ENCODE measurements at places on chromosomes 2 and 18.

- DNase-seq: no peak
Observed at GRCh38 chr2:101976891-101977290, 14.9 kb upstream of the IL1R2 start.

- no peak for DNase-seq
Observed at GRCh38 chr2:161946489-161947107, 127.4 kb downstream of the DPP4 start.

DNA sequence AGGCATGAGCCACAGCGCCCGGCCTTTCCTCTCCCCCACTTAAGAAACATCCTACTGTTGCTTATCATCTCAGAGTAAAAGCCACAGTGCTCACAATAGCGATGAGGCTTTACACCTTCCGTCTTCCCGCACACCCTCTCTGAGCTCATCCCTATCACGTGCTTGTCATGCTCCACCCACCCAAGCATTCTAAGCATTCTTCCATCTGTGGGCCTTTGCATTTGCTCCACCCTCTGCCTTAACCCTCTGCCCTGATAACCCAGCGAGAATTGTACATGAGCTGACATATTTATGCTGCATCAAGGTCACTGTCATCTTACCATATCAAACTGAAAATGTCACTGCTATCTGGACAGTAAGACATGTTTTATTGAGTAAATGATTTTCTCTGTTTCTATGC, 22.6 kb downstream of the FOXI3 start:
- no peak for DNase-seq

DNA sequence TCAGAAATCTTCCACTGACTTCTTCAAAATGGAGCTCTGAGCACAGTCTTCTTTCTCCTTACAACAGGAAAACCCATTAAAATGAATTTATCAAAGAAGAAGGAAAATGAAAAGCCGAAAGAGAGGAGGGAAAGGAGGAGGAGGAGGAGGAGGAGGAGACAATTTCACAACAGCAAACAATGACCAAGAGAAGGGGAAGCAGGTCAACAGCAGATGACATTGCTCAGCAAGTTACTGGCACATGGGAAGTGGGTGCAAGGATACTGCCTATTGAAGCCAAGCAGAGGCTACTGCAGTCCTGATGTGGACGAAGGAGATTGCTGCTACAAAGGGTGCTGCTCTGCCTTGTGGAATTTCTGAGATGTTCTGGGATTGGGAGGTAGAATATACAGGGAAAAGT, 268.2 kb upstream of the FBXO11 start:
- DNase-seq: no peak

DNA sequence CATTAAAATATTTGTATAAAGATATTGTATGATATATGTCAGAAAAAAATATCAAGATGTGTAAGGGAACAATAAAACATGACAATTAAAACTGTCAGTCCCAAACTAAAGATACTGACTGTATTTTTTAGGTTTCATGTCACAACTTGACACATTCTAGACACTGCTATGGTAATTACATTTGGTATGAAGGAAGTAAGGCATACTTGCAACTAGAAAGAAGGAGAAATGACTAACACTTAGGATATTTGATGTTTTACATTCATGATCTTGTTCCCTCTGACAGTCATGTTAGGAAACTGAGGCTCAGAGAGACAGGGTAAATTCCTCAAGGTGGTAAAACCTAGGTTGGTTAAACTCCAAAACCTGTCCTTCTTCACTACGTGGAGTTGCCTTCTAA, 68.3 kb downstream of the TMEFF2 start:
- no peak for DNase-seq

- no peak for DNase-seq
Observed at GRCh38 chr2:223797037-223797436, 40.3 kb downstream of the AP1S3 start.

DNA sequence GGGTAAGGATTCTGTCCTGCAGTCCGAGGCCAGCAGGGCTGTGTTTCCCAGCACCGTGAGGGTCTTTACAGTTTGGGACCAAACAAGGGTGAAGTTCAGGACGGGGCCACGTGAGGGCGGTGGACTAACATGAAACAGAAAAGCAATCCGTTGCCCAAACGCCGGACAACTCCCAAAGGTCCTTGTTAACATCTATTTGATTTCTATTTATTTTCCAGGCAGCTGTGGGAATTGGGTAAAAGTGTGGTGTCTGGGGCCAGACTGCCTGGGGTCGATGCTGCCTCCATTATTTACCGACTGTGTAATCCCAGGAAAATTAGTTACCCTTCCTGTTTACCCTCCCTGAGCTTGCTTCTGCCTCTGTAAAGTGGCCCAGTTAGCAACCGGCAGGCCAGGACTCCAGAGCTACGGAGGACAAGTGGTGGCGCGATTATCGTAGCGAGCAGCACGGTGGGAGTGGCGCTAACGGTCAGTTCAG, 66.3 kb upstream of the TCF7L1 start:
- no peak for DNase-seq

DNA sequence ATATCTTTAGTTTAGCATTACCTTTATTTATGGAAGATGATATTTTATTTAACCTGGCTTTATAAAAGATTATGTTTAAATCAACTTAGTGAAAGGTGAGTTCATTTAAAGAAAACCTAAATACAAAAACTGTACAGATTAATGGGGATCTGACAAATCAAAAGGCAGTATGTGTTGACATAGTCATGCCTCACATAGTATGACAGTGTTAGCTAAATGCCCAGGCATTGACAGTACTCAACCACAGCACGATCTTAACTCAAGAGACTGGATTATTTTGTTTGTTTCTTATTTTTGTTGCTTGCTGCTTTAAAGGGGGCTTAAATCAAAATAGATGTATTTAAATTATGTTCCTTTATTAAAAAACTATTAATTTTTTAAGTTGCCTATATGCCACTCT, 7.8 kb downstream of the DOK6 start:
- DNase-seq: no peak

GRCh38 chr2:71426721-71427120, 26.6 kb upstream of the DYSF start:
- DNase-seq: no peak

- no peak for DNase-seq
Observed at GRCh38 chr2:164039270-164039669, 303.5 kb upstream of the FIGN start.

DNA sequence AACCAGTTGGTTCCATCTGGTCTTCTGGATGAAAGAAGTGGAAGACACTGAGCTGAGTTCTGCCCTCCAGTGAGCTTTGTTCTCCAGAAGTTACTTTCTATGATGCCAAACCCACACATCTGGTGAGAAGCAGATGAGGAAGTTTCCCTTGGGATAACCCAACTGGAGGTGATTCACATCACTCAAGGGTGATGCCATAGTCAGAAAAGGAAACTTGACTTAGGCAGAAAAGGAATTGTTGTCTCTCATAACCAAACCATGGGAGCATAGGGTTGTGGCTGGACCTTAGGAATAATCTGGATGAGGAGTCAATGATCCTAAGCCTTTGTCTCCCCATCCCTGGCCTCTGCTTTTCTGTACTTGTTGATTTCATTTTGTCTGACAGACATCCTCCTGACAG, 43.7 kb downstream of the CDC42EP3 start:
- no peak for DNase-seq

DNA sequence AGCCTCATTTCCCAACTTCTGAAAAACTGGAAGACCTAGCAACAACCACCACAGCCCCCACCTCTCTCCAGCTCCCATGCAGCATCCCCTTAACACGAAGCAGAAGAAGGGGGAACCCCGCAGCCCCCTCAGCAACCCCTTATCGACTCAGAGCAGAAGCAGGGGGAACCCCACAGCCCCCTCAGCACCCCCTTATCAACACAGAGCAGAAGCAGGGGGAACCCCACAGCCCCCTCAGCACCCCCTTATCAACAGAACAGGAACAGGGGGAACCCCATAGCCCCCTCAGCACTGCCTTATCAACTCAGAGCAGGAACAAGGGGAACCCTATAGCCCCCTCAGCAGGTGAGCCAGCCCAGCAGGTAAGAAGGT, 6.7 kb downstream of the SLC66A2 start:
- DNase-seq: peak; percentile 73

DNA sequence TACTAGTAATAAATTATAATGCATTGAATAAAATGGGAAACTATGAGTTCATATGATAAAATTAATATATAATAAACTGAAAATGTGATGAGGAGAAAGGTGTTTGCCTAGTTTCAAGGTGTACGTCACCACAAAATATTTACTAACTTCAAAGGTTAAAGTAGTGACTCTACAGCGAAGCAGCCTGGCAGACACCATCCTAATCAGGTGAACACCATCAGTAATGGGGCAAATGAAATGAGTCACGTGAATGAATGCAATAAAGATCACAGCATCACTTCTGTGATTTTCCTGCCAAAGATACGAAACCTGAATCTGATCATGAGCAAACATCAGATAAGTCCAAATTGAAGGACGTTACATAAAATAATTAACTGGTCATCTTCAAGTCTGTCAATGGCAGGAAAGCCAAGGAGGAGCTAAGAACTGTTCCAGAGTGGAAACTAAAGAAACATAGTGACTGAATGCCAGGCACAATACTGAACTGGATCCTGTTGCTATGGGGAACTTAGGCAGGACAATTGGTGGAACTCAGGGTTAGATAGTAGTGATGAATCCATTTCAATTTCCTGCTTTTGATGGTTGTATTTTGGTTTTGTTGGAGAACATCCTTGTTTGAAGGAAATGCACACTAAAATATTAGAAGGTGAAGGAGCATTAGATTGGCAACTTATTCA, 12.1 kb upstream of the NOSTRIN start:
- DNase-seq: no peak
